ENCODE measurements at places on chromosomes 4 and X.
A peak's percentile ranks its signal among the peaks of the same experiment; 100 is the strongest.

DNA sequence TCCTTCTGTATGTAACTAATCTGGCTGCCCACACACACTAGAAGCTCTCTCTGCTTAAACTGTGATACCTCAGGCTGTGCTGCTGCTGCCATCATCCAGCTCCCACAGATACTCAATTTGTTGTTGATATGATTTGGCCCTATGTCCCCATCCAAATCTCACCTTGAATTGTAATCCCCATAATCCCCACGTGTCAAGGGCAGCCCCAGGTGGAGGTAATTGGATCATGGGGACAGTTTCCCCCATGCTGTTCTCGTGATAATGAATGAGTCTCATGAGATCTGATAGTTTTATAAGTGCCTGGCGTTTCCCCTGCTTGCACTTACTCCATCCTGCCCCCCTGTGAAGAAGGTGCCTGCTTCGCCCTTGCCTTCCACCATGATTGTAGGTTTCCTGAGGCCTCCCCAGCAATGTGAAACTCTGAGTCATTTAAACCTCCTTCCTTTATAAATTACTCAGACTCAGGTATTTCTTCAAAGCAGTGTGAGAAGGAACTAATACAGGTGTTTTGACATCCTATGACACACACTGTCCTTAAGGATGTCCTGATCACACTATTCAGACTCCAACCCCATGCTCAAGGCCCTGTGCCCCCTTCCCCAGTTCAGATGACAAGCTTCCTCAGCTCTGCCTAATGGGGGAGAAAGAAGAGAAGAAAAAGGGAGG, 2.9 kb upstream of the ATOH1 start:
- no peak for DNase-seq

GRCh38 chrX:154419189-154419588, 7.8 kb downstream of the TAFAZZIN start:
- no peak for DNase-seq

- no peak for DNase-seq
Measured at GRCh38 chr4:104491481-104492182, 3.1 kb downstream of the CXXC4 start.

GRCh38 chr4:115505326-115505725, 391.9 kb upstream of the NDST4 start:
- no peak for DNase-seq

GRCh38 chr4:84870398-84871163, 95.9 kb downstream of the WDFY3 start:
- DNase-seq, result no peak

DNA sequence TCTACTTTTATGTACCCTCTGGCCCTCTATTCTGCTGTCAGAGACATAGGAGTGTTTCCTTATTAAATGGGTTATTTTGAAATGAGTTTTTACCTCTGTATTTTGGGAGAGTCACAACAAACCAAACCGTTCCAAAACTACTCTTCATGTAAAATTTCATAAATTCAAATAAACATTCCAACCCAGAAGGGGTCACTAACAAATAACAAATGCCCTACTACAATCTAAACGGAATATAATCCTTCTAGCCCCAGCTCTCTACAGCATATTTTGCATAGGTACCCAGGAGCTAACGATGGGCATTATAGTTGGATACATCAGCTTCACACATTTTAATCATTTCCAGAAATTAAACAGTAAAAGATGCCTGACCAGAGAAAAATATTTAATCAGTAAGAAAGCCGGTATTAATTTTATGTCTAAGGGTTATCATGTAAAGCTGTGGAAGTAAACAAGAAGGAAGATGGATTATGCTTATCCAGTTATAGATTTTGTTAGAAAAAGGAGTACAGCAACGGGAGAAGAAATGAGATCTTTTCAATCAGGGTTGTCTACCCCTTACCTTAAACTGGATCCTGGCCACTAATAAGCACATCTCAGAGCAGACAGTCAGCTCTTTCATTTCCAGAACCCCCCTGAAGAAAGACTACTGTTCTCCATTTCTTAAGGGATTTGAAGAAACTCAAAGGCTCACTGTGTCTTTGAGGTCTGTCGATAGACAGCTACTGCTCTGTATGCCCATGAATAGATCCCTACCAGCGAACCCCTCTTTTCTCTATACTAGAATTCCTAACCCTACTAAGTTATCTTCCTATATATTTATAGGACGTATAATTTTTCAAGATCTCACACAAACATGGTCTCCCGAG, 1.2 kb downstream of the UGDH start:
- DNase-seq, result no peak

- no peak for DNase-seq
Measured at GRCh38 chr4:2362266-2363055, 56.0 kb downstream of the ZFYVE28 start.

DNA sequence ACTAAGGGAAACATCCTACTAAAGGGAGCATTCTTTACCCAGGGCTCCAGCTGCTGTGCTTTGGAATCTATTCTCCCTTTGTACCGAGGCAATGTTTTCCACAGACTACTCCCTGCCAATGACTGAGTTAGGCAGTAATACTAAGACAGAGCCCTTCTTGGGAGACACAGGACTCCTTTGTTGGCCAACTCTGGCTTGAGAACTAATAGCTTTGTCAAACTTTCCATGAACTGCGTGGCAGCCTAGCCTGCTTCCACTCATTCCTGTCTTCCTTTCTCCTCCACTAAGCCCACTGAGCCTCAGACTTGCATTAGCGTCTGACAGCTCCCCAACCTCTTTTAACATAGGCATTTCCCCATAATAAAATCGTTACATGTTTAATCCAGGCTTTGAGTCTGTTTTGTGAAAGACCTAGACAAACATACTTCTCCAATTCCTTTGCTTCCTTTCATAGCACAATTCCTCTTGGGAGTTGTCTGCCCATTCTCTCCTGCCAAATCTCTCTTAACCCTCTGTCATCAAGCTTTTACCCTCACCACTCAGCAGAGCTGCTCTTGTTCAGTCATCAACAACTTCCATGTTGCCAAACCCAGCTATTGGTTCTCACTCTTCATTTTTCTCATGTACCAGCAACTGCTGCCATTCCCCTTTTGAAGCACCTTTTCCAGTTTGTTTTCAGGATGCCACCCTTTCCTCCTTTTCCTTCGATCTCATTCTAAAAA, 300.3 kb upstream of the IGFBP7 start:
- DNase-seq, result no peak

DNA sequence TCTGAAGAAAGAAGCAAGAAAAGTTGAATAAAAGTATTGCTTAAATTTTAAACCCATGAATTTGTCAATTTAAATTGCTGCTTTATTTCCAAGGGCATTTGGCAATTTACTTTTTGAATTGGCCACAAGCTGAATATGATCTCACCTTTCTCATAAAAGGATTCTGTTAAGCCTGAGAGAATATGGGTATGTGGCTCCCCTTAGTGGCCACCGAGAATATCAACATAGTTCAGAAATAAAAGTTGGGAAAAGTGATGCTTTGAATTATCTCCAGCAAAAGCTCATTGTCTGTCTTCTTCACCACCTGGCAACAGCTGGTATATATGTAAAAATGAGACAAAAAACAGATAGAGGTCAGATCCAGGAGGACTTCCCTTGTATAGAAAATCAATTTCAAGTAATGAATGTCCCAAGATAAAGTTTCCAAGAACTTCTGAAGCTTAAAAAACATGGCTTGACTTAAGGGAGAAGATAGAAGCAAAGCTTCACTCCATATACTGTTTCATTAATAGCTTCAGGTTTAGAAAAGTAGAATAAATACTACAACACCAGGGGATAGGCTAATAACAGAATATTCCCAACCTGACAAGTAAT, 290.7 kb upstream of the FAM241A start:
- DNase-seq, result no peak

- no peak for DNase-seq
Measured at GRCh38 chr4:174524242-174524641, 2.0 kb upstream of the HPGD start.

DNA sequence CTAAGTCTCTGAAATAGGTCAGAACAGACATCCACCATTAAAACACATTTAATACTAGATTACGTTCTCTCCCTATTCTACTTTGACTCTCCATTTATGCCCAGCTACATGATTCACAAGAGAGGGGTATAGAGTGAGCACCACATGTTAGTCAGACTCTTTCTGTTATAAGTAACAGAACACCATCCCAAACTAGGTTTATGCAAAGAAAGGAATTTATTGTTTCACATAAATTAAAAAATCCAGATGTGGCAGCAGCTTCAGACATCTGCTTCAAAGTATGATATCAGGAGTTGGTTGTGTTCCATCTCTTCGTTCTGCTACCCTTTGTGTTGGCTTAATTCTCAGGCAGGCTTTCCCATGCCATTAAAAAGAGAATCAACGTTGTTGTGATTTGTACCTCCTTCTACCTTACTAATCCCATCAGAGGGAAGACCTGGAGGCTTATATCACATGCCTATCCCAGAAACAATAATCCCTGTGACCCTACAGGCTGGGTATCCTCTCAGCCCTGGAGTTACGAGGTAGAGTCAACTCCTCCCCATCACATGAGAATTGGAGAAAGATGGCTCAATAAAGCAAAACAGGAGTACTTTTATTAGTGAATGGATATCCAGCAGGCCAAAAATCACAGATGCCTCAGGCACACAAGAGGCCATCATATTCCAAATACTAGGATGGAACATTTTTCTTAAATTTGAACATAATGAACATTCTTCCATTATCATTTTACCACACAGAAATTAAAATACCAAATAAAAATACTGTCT, 163.2 kb downstream of the SLC7A11 start:
- no peak for DNase-seq

DNA sequence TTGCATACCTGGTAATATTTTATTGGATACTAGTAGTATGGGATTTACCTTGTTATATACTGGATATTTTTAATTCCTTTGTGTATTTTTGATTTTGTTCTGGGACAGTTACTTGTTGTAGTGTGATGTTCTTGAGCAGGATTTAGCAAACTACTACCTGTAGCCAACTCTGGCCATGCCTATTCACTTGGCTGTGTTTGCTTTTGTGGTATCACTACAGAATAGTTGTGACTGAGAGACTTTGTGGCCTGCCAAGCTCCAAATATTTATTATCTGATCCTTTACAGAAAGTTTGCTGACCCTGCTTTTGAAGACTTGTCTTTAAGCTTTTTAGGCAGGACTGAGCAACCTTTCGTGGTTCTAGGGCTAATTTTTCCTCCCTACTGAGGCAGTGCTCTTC, 17.8 kb downstream of the ZCCHC4 start:
- no peak for DNase-seq

GRCh38 chrX:129823115-129823514, 20.6 kb downstream of the ZDHHC9 start:
- DNase-seq, result peak; percentile 12

DNA sequence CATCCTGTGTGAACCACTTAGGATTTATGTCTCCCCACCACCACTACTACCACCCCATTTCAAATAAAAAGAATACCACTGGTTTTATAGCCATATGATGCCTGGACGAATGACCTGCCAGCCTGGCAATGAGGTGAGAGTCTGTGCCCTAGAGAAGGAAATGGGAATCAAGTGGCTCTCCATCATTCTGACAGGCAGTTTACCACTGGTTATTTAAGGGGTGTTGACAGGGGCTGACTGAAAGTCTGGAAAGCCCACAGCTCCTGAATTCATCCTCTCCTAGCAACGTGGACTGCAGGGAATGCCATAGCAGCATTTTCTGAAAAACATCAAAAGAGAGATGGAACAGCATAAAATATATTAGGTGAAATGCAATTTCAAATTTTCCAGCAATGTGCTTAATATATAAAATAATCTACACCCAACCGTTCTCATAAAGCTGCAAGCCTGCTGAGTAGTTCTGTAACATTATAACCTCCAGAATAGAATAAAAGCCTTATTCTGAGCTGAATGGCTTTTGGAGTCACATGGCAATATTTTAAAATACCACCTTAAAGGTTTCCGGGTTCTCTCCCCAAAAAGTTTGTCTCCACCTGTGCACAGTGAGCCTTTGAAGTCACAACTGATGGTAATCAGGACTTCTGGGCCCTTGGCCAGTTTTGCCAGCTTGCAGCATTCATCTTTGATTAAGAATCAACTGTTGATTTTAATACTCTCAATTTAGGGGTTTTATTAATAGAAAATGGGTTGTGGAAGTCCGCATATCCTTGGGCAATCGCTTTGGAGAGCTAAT, 121.5 kb downstream of the DCTD start:
- DNase-seq, result no peak

DNA sequence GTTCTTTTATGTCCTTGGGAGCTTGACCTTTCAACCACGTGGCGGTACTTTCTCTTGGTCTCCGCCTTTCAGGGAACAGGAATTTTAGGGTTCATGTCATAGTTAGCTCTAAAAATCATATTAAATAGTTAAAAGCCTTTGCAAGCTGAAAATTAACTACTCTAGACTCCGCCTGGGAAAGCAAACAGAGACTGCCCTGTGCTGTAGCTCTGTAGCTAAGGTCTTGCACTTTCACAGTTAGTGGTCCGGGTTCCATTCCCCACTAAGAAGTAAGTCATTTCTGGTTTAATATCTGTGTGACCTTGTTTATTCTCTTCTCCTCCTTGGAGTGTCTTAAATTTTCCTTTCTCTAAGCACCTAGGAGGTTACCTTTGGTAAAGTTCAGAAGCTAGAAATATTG, 118.2 kb downstream of the PHF8 start:
- no peak for DNase-seq

DNA sequence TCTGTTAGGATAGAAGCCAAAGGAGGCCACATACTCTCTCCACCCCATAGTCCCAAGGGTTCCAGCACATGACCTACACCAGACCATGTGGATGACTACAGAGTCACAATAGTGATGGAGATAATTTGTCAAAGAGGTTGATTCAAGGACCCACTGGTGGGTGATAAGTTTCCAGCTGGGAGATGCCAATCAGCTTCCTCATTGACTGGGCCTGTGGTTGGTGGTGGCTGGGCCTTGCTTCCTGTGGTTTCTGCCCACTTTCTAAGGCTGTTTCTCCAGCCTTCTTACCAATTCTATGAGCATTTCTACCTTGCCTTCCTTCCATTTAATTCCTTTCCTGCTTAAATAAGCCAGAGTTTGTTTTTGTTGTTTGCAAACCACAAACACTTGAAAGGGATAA, 95.5 kb upstream of the CPEB2 start:
- DNase-seq, result no peak

DNA sequence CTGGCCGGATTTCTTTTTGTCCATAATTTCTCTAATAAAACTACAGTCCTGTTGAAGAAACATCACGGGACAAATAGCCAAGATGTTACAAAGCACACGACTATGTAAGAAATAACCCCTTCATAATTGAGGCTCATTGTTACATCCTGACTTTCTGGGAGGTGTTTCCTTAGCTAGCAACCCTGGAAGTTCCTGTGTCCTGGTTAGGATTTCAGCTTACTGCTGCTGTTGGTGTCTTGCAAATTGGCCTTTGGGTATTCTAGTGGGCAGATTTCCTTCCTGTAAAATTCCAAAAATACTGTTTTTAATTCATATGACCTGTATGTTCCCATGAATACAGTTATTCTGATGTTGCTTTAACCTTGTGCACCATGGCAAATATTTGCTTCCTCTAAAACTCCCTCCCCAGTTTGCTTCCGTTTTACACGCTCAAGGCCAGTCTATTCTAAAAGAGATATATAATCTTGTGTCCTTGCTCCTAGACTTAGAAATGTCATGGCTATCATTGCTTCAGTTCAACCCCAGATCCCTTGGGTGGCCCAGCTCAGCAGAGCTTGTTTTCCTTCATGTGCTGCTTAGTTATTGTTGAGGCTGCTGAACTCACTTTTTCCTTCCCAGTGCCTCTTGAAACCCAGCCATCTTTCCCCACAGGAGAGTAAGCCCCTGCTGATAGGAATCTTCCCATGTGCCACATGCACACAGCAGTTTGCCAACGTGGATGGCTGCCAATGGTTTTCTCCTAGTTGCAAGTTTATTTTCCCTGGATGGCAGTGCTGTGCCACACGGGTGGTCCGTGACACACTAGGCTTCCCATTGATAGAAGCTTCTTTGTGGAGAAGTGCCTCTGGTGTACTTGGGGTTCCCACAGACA, 75.8 kb downstream of the TSPAN7 start:
- peak; percentile 4 for DNase-seq

Measured in hematopoietic multipotent progenitor cell treated with erythropoietin and hydrocortisone succinate and interleukin-3 and kit ligand, for 17 days (in vitro differentiated cells).